ENCODE measurements at places on chromosomes 5 and 9.

- no peak for DNase-seq
Measured at GRCh38 chr9:119164716-119165115, 204.5 kb downstream of the BRINP1 start.

DNA sequence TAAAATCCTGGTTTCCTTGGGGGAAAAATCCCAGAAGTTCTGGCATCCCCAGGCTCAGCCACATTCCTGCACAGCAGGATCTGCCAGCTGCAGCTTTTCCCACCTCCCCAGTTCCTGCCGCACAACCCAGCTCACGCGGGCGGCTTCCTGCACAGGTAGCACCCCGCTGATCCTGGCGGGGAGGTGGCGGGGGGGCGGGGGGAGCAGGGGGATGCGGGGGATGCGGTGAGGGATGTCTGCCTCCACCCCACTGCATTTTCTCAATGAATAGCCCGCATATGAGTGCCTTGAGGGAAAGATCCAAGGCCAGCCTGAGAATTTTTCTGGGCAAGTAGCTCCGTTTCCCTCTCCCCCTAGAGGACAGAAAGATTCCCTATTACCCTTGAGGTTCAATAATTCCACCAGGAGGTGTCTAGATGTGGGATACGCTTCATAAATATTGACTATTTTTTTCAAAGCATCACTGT, 21.1 kb downstream of the GFPT2 start:
- DNase-seq, result no peak

DNA sequence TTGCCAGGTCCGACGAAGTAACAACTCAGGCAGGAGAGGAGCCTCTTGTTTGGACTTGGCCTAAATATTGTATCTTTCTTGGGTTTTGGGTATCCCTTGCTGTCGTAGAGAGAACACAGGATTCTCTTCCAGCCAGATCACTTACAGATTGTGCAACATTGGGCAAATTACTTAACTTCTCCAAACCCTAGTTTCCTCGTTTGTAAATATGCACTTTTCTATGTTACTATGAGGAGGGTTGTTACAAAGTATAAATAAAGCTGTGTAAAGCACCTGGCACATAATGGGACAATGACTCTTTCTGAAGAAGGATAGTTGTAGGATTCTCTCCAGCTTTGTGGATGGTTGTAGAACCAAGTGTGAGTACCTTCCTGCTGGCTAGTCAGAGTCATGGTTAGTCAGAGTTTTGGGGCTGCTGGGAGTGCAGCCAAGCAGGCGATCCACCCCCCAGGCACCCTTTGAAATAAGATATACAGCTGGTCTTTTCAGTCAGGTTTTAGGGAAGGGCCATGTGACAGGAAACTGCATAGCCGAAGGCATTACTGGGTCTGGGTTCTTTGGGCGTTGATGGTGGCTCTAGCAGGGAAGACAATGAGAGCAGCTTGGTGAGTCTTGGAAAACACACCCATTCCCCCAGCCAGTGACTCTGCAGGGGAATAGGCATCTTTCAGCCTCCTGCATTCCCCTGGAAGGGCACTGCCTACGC, 49.9 kb upstream of the GDNF start:
- DNase-seq, result no peak

GRCh38 chr5:179599973-179600372, 23.5 kb downstream of the HNRNPH1 start:
- no peak for DNase-seq

GRCh38 chr5:73619606-73620333, 6.2 kb upstream of the ARHGEF28 start:
- DNase-seq, result no peak

- no peak for DNase-seq
Measured at GRCh38 chr5:55702598-55703345, 9.4 kb downstream of the SLC38A9 start.

GRCh38 chr5:177071666-177072385, 14.9 kb upstream of the FGFR4 start:
- DNase-seq, result no peak

DNA sequence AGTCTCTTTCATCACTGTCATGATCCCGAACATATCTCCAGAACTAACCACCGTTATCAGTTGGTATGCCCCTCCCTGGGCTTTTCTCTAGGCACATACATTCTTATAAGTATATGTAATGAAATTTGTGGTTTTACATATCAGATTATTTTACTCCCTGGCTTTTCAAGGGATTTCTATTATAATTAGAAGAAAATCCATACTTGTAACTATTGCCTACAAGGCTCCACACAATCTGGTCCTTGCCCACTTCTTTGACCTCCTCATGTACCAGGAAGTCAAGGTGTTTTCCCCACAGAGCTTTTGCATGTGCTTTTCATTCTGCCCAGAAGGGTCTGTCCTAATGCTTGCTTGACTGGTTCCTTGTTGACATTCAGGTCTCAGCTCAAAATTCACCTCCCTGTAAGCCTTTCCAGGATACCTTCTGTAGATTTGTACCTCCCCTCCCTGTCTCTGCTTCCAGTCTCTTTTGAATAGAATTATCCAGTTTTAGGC, 33.6 kb upstream of the HSD17B4 start:
- DNase-seq, result no peak

GRCh38 chr5:146076028-146076427, 29.3 kb downstream of the PLAC8L1 start:
- no peak for DNase-seq

GRCh38 chr5:124952079-124952478, 205.6 kb upstream of the ZNF608 start:
- DNase-seq, result no peak

DNA sequence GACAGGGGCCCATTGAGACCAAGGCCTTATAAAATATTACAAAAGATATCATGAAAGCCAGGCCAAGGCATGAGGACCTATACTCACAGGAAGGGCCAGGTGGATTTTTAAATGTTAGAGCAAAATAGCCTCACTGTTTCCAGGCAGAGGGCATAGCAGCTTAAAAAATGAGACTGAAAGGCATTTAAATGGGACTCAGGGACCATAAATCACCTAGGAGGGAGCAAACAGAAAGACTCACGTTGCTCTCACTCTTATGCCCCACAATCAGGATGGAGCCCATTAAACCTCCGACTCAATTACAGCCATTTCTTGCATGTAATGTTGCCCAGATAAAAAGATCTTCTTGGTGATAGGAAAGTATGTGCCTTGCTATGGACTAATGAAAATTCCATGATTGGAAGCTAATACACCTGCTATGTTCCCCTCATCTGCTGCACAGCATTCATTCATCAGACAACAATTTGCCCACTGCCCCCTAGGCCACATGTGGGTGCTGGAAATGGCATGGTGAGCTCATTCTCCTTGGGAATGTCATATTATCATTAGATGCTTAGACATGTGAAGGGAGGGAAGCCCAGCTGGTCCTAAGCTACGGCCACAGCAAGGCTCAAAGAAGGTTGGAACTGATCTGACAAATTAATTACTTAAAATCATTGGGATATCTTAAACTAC, 128.6 kb upstream of the GRIA1 start:
- no peak for DNase-seq

DNA sequence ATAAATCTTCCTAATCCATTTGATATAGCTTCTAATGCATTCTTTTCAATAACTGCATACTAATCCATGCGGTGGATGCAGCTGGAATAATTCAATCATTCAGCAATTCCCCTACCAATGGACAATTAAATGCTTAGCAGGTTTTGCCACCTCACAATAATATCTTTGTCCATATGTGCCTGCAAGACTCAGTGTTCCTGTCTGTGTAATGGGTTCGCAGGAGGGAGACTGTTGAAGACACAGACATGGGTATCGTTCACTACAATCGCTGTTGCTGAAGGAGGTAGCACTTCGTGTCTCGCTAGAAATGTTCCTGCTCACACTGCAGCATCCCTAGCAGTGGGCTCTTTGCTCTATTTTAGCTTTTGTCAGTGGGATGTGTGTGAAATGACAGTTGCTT, 214.4 kb downstream of the MED10 start:
- DNase-seq, result no peak

- no peak for DNase-seq
Measured at GRCh38 chr9:138082918-138083636, 205.5 kb downstream of the CACNA1B start.

GRCh38 chr9:119884438-119884837, 515.2 kb upstream of the BRINP1 start:
- DNase-seq, result no peak

DNA sequence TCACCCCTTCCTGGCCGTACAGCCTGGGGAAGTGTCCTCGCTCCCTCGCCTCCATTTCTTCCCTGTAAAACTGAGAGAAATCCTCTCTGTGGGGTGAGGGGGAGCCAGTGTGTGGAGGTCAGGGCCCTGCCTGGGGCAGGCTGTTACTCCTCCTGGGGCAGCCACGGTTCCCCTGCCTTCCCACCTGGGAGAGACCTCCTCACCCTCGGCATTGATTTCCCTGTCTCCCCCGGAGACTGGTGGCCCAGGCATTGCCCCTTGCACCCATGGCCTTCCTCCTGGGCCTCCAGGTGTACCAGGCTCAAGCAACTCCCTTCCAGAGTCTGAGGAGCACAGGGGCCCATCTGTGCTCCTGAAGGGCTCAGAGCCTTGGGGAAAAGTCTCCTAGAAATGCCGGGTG, 75.6 kb upstream of the RNU6ATAC start:
- no peak for DNase-seq

DNA sequence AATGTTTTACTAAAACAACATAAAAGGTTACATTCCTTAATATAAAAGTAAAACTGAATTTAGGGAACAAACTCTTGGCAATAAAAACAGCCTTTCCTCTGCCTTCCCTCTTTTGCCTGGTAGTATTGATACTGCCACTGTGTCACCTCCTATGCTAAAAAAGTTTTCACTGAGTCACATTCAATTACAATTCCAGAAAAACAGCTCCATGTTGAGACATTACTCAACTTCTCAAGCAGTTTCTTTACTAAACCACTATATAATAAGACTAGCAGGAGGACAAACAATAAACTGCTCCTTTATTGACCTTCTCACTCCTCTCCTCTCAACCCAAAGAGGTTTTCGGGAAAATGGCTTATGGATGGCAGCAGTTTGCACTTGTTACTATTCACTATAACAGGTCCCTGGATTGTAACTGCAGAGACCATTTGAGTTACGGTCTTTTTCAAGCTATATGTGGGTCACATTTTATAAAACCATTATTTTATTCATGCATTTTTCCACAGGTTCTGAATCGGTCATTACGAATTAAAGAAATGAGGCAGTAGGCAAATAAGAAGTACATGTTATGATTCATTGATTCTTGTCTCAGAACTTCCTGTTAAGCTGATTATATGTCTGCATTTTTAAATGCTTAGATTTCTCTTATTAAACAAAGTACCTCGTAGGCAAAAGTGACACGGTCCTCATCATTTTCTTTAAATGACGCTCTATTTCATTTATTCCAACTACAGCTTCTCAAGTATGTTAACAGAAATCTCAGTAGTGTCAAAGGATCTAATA, 2.1 kb downstream of the ZDHHC21 start:
- no peak for DNase-seq

DNA sequence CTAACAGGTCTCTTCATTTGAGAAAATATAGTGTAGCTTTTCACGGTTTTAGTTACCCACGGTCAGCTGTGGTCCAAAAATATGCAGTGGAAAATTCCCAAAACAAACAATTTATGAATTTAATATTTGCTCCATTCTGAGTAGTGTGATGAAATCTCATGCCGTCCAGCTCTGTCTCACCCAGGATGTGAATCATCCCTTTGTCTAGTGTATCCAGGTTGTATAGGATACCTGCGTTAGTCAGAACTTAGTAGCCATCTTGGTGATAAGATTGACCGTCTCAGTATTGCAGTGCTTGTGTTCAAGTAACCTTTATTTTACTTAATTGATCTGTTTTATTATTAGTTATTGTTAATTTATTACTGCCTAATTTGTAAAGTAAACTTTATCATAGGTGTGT, 41.1 kb downstream of the NDUFS4 start:
- no peak for DNase-seq

DNA sequence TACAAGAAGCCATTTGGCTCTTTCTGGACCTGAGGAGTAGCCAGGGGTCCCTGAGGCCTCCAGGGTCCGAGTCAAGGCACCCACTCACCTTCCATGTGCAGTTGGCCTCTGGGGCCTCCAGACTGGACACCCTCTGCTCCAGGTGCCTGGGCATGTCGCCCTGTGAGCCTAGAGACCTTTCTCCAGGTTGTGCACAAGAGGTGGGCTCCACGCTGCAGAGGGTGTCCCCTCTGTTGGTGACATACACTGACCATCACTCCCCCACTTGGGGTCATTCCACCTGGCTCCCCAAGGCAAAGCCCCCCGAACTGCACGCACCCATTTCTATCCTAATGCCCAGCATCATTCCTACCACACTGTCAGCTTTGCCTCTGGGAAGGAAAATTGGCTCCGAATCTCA, 48.8 kb downstream of the RASGEF1C start:
- no peak for DNase-seq

DNA sequence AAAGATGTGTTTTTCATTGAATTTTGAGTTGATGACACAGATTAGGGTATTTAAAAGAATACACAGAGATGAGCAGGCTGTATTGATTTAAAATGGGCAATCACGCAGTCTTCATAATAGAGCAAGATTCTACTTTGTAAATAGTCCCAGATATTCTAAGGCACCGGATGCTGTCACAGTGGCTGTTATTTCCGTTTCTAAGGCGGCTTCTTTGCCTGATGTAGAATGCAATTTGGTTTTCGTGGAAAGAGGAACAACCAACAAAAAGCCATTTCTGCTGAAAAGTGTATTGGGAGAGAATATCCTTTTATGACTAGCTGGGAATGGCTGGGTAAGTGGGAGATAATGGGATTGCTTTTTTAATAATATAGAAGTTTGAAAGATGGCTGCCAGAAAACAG, 17.5 kb downstream of the PRKACG start:
- no peak for DNase-seq

- no peak for DNase-seq
Measured at GRCh38 chr5:72125941-72126620, 18.8 kb downstream of the MAP1B start.

DNA sequence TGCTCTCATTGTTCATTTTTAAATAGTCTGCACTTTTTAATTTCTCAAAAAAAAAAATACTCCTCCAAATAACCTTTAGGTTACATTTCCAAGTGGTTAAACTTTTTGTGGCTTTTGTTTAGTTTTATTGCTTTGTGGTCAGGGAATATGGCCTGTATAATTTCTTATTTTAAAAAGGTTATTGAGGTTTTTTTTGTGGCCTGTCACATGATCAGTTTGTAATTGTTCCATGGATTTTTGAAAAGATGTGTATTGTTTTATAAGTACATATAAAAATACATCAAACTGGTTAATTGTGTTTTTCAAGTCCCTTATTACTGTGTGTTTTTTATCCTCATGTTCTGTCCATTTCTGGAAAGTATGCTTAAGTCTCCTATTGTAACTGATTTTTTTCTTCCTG, 64.0 kb downstream of the ZNF618 start:
- DNase-seq, result no peak

- no peak for DNase-seq
Measured at GRCh38 chr5:56908942-56909293, 478 bp upstream of the SETD9 start.

GRCh38 chr9:134723037-134723436, 81.4 kb downstream of the COL5A1 start:
- no peak for DNase-seq

DNA sequence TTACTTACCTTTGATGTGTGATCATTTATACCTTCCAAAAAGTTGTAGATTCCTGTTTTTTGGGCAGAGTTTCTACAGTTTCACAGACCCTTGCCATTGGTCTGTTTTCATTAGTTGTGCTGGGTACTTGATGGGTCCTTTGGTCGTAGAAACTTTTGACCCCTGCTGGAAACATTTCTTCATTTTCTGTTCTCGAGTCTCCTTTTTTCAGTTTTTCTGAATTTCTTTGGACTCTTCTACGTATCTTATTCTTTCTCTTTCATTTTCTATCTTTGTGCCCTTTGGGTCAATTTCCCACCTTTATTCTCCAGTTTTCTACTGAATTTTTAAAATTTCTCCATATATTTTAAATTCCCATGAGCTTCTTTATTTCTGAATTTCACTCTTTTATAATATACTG, 16.7 kb downstream of the AP3S1 start:
- DNase-seq, result no peak

Measured in GM12892 (cell line).